ENCODE measurements at places on chromosomes 4 and X.

DNA sequence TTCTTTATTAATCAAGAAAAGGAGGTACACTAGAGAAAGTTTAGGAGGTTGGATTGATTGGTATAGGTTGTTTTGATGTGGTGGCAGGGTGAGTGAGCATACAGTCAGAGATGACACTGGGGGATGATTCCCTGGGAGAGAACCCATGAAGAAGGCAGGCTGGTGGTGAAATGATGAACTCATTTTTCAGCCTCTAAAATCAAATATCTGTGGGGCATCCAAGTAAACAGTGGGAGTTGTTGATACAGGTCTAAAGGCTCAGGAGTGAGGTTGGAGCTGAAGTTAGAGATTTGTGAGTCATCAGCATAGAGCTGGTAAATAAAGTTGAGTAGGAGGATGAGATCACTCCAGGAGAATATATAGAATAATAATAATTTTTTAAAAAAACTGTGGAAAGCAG, 10.0 kb upstream of the AP1S2 start:
- no peak for DNase-seq

GRCh38 chr4:164856396-164856795, 20.6 kb upstream of the APELA start:
- no peak for DNase-seq

- DNase-seq = no peak
Observed at GRCh38 chrX:32673193-32673592, 538.2 kb downstream of the DMD start.

DNA sequence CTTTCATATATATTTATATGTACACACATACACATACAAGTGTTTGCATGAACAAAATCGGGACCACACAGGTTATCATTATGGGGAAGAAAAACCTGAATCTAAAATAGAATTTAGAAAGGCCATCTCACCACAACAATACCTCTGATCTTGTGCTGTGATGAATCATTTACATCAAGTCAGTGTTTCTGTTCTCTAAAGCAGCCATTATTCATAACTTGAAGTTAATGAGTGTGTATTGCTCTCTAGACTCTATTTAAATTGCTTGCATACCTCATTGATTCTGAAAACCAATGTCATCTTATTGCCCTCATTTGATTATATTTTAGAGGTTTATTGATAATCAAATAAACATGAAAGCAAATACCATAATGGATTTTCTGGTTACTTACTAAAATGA, 71.6 kb downstream of the FAM114A1 start:
- no peak for DNase-seq

DNA sequence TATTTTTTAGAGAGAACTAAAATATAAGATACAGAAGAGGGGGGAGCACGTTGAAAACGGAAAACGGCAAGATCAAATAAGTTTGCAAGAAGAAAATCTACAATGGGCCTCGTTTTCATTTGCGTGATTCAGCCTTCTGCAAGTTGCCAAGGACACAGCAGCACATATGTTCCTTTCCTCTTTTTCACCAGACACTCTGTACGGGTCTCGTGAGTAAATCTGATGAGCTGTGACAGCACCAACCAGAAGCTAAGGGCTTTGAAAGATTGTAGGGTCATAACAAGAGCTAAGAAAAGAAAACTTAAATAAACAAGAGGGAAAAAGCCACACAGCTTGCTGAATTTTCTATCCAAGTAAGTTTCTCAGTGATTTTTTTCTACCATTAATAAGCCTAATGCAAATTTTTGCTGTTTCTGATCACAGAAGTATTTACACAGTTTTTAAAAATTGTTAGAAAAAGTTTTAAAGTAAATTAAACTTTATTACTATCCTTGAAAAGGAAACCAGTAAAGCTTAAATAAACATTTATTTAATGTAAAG, 63.4 kb downstream of the SCML2 start:
- no peak for DNase-seq

DNA sequence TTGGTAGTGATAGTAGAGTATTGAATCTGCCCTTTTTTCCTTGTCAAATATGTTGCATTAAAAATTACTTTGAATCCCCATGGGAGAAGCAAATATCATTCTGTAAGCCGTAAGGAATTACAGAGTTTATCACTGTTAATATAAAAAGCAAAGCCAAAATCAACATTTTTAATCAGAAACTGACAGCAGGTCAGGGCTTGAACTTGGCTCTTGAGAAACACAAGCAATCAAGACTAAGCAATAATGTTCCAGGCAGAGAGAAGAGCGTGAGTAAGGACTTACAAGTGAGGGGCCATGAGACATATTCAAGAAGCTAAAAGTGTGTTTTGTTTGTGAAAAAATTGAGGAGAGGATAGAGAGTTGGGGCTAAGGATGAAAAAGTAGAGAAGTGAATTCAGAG, 68.2 kb downstream of the ARHGAP6 start:
- DNase-seq = no peak
